ENCODE measurements at places on chromosomes 16 and 17.

GRCh38 chr16:50539053-50539695 is 9.0 kb upstream of the NKD1 start:
- DNase-seq = no peak

DNA sequence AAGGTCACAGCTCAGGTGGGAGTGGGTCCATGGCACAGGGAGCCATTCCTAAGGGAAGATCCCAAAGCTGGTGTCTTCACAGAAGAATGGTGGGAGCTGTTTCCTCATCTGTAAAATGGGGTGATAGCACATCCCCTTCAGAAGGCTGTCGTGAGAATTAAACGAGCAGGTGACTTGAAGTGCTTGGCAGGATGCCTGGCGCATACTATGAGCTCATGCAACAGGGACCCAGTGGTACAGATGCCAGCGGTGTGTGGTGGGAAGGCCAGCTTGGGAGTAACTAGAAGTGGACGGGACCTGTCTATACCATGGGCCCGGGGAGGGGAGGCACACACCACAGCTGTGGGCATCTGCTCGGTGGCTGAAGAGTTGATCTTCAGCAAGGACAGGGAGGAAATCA is 189.3 kb upstream of the TNRC6C start:
- DNase-seq = peak; percentile 70

- DNase-seq = no peak
Measured at GRCh38 chr17:16910341-16910740, 61.6 kb downstream of the TNFRSF13B start.

DNA sequence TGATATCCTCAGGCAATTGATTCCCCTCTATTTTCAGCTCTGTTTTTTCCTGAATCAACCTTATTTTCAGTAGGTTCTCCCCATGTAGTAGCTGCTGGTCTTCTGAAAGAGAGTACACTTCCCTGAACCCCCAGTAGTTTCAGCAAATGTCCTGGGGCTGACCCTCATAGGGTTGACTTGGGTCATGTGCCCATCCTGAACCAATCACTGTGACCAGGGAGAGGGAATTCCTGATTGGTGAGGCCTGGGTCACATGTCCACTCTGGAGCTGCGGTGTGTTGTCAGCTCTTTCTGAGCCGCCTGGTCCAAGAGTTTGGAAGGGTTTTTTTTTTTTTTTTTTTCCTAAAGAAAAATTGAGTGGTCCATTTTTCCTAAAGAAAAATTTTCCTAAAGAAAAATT is 8.3 kb upstream of the ZKSCAN2 start:
- DNase-seq = no peak

GRCh38 chr16:16158082-16158658 is 65.1 kb downstream of the ABCC6 start:
- no peak for DNase-seq

- DNase-seq = no peak
Measured at GRCh38 chr17:32386844-32387243, 36.9 kb downstream of the ZNF207 start.

DNA sequence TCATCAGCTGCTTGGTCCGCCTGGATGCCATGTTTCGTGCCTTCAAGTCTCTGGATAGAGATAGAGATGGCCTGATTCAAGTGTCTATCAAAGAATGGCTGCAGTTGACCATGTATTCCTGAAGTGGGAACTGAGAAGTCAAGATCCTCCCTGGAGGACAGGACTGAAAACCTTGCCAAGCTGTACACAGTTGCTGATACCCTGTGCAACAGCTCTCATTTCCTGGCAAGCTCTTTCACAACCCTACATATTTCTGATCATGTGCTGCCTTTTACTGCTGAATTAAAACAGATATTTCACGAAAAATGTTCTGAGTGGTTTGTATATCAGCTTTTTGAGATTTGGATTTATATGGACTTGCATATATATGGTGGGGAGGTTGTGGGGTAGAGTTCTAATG is 898 bp downstream of the CAPNS2 start:
- DNase-seq = peak; percentile 8

GRCh38 chr16:24896439-24896838 is 50.7 kb downstream of the SLC5A11 start:
- DNase-seq = no peak

DNA sequence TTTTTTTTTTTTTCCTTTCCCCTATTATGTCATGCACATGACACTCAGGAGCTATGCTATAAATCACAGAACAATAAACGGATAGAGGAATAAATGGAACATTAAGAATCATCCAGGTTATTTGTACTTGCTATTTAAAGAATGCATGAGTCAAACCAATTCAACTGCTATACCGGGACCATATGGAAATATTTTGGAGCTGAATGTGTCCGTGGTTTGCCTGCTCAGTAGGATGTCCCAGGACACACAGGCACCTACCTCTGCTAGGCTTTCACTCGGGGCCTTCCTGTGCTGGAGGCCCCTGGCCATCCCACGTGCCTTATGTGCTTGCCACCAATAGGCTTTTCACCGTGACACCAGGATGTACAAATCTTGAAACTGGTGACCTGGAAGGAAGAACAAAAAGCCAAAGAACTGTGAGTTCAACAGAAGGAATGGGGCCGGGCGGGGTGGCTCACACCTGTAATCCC is 15.3 kb upstream of the SEC14L1 start:
- no peak for DNase-seq

GRCh38 chr17:75652341-75652740 is 14.6 kb downstream of the RECQL5 start:
- DNase-seq = no peak

DNA sequence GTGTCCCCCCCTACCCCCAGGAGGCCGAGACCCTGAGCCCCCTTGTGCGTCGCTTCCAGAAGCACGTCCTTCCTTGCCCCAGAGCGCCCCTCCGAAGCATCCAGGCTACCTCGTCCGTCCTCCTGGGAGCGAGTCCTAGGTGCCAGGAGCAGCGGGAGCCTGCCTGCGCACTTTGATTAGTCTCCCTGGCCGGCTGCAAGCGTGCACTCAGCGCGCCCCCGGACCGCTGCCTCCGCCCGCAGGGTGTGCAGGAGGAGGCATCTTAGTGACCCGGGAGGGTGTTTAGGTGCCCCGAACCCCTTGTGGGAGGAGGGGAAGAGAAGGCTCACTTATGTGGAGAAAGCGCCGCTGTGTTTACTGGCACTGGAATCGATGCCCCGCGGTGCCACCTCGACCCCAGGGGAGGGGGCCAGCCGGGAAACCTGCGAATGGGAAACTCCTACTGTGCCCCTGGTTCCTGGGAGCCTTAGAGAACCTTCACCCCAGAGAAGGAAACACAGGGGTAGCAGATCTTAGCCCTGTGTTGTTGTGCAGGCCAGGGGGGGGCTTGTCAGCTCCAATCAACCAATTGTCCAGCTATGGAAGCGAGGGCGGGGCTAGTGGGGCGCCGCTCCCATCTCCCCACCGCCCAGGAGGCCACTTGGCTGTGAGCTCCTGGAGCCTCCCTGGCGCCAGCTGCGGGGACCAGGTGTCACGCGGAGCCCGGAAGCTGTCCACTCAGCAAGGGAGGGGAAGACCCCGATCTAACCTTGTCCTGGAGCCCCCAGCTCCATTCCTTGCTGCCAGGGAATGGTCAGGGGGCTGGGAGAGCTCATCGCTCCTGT is 922.8 kb upstream of the EEF2KMT start:
- no peak for DNase-seq

- DNase-seq = peak; percentile 46
Measured at GRCh38 chr17:67696347-67696746, 21.4 kb upstream of the NOL11 start.

GRCh38 chr17:75875940-75876189 is 2.5 kb downstream of the TRIM47 start:
- no peak for DNase-seq

- no peak for DNase-seq
Measured at GRCh38 chr17:2835780-2836179, 39.5 kb downstream of the RAP1GAP2 start.

DNA sequence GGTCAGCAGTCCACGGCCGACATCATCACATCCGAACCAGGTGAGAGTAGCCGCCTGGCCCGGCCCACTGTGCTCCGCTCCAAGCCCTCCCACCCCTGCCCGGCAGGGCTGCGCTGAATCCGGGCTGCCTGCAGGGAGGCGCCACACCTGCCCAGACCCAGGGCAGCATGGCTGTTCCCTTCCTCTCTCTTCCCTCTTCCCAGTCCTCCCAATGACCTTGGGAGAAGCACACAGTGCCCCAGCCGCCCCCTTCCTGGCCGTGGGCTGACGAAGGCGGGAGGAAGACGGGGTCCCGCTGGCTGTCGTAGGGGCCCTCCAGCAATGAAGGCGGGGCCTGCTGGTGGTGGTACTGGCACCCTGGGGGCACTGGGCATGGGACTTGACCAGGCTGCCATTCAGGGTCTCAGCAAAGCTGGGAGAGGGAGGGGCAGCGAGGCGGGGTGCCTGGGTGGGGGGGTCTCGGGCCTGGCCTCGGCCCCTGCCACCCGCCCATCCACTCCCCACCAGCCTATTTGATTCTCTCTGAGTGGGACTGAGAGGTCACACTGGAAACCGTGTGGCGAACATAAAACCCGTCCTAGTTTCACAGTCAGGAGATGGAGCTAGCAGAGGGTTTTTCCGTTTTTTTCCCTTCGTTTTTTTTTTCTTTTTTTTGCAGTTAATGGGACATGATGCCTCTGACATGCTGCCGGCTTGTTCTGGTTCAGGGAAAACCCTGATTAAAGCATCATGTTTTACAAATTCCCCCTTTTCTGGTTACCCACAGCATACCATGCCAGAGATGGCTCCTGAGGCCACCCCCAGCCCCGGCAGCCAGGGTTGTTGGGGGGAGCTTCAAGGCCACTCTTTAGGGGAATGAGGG is 50.6 kb downstream of the BAHCC1 start:
- no peak for DNase-seq

- no peak for DNase-seq
Measured at GRCh38 chr17:21213638-21214014, 335 bp downstream of the TMEM11 start.

GRCh38 chr17:81116704-81117103 is 48.6 kb upstream of the PVALEF start:
- DNase-seq = peak; percentile 15

DNA sequence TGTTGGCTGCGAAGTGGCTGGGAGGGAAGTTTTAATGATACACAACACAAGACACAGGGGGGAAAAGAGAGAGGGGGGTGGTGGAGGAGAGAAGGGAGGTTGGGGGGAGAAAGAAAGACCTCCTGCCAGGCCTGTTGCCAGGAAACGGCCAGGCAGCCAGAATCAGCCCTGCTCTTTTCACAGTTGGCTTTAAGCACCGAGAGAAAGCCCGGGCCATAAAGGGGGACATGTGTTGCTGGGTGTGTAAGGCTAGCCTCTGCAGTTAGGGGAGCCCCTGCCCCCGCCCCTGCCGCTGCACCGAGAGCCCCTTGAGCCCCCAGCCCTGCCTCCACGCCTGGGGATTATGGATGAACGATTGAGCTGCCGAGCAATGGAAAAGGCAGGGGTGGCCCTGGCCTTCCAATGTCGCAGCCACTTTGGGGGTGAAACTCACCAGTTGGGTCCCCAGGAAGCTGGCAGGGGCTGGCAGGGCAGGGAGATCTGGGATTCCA is 13.9 kb upstream of the WNT3 start:
- DNase-seq = no peak

- DNase-seq = peak; percentile 20
Measured at GRCh38 chr16:26733710-26734109, 333.0 kb upstream of the C16orf82 start.

DNA sequence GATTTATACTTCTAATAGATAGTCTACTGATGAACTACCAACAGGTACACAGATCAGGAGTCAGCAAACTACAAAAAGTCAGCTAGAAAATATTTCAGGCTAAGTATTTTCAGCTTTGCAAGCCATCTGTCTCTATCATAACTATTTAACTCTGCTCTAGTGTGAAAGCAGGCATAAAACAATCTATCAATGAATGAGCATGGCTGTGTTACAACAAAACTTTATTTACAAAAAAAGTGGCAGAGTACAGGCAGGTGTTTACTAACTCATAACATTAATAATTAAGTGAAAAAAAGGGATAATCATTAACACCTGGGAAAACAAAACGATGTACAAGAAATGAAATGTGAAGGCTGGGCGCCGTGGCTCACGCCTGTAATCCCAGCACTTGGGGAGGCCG is 15.8 kb downstream of the MED13 start:
- DNase-seq = no peak

DNA sequence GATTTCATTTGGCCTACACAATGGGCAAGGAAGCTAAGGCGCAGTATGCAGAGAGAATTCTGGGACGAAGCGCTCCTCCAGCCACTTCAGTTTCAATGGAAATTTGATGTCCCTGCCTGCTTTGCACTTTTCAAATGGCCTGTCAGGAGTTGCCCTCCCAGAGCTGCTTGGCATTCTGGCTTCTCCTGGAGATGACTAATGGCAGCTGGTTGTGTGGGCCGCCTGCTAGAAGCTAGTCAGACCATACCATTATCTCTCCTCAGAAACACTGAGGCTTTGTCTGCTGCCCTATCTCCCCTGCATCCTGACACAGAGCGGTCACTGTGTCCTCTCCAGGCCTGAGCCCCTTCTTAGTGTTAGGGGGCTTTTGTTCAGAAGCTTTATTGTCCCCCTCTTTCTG is 180.1 kb downstream of the SPECC1 start:
- no peak for DNase-seq

DNA sequence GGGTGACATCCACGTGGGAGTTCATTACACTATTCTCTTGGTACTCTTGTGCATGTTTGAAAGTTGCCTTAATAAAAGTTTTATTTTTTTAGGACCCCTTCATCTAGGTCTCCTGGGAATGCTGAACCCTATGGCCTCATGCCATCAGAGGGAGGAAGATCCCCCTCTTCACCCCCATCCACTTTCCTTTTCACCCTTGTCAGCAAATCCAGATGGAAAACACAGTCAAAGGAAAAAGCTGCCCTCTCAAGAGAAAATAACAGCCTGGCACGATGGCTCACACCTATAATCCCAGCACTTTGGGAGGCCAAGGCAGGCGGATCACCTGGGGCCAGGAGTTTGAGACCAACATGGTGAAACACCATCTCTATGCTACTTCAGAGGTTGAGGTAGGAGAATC is 274.2 kb downstream of the XYLT1 start:
- DNase-seq = no peak

GRCh38 chr17:6355196-6355595 is 79.7 kb downstream of the AIPL1 start:
- DNase-seq = no peak

GRCh38 chr17:34177642-34178041 is 77.4 kb upstream of the CCL2 start:
- DNase-seq = no peak

GRCh38 chr16:62041401-62041800 is 5.2 kb upstream of the CDH8 start:
- peak; percentile 58 for DNase-seq

- DNase-seq = no peak
Measured at GRCh38 chr16:18050234-18050633, 286.3 kb downstream of the NPIPA8 start.

DNA sequence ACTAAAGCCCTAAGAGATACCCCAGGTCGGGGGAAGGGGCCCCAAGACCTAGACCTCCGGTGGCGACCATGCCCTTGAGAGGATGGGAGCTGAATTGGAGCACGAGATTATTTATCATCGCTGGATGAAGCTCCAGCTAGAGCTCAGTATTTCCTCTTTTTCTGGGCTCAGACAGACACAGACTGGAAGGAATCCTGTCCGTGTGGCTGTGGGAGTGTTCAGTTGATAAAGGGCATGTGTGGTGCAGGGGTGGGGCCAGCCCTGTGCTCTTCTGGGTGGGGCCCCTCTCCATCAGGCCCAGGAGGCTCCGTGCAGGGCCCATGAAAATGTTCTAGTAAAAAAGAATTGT is 6.3 kb upstream of the CBX4 start:
- no peak for DNase-seq
